Myocyte (in vitro differentiated cells): ENCODE measurements at places on chromosomes 11 and 22. TPM values are rescaled to one million over a fixed set of nuclear protein-coding genes. Genes with fewer than 3 reads are reported as not detected.
A peak's percentile ranks its signal among the peaks of the same experiment; 100 is the strongest.

GRCh38 chr22:46038174-46038487, 61.2 kb upstream of the WNT7B start:
- no peak for DNase-seq

- DNase-seq: no peak
These were observed 29.0 kb upstream of the ALX4 start for GRCh38 chr11:44338698-44339529.

- no peak for DNase-seq
These were observed 144.7 kb downstream of the TTC17 start for GRCh38 chr11:43503417-43503816.

- no peak for DNase-seq
These were observed 1.7 kb downstream of the IFITM1 start for GRCh38 chr11:315516-315994.

DNA sequence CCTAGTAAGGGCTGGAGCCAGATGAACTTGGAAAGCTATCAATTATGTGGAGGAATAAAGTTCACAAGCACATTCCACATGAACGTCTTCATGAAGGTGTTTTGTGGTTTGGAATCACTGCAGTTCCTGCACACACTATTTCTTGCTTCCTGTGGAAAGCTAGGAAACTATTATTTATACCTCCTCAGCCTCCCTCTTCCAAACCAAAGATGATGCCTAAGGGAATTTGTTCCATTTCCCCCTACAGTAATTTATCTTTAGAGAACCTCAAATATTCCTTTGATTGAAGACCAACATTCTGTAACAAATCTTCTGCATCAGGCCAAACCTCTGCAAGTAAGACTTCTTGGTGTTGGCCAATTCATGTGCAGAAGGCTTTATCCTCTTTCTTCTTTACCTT, 115.8 kb upstream of the ARHGAP20 start:
- no peak for DNase-seq

DNA sequence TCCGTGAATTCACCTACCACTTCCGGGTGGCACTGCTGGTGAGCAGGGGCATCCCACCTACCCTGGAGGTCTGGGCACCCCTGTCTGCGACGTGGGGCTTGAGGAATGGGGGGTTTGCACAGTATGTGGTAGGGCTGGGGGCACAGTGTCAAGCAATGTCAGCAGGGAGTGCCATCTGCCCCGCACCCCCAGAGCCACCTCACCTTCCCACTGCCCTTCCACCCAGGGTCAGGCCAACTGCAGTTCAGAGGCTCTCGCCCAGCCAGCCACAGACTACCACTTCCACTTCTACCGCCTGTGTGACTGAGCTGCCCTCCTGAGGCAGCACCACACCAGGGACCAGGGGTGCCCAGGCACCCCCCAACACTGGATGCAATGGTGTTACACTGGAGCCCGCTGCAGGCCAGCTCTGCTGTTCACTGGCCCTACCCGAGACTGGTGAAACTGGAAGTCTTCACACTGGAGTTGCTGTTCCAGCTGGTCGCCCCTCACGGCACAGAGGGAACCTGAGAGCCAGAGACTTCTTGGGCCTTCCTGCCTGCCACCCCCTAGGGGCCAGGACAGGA, 6.5 kb downstream of the TMEM258 start:
- DNase-seq: no peak

DNA sequence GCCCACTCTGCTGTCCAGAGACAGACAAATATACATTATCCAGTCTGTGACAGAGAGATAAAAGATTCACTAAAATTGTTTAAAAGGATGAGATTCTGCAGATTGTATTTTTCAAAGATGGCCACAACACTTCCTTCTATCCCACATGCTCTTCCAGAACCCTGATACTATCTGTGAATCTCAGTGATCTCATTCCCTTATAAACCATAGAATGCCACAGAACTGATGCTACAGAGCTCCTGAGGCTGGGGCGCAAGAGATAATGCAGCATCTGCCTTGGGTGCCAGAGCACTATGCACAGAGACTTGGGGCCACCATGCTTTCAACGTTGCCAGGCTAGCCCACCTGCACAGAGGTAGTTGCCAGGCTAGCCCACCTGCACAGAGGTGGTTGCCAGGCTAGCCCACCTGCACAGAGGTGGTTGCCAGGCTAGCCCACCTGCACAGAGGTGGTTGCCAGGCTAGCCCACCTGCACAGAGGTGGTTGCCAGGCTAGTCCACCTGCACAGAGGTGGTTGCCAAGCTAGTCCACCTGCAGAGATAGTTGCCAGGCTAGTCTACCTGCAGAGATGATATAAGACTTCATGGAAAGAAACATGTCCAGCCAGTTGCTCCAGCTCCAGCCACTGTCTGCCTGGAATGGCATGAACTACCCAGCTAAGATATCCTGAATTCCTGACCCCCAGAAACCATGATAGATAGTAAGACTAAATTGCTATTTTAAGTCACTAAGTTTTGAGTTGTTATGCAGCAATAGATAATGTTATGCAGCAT, 17.6 kb upstream of the SEPTIN5 start:
- no peak for DNase-seq

DNA sequence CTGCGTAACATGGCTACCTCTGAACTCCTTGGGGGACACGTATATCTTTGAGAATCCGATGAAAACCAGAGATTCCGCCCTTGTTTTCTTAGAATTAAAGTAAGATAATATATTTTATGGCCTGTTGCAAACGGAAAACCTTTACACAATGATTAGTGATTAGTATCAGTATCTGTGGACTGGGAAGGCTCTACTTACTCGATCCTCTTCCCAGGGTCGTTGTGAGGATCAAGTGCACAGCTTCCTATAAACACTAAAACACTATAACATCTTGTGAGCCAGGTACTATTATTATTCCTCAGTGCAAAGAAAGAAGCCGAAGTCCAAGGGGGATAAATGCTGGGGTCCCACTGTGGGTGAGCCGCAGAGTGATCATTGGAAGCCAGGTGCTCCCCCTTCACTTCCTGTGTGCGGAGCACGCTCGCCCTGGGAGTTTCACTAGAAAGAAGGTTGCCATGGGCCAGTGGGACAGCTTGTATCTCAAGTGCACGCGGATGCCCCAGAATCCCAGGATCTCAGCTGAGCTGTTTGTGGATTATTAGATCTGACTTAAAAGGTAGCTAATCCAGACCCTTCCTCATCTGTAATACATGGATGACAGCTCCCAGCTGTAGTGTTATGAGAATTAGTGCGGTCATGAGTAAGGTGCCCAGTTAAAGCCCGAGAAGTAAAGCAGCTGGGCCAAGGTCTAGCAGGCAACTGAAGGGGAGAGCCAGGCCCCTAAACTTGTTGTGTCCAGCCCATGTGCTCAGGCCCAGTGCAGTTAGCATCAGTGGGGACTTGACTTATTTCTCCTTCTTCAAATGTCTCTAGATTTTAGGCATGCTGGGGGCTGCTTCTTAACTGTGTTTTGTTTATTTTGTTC, 839 bp downstream of the CBY1 start:
- DNase-seq: peak; percentile 13

DNA sequence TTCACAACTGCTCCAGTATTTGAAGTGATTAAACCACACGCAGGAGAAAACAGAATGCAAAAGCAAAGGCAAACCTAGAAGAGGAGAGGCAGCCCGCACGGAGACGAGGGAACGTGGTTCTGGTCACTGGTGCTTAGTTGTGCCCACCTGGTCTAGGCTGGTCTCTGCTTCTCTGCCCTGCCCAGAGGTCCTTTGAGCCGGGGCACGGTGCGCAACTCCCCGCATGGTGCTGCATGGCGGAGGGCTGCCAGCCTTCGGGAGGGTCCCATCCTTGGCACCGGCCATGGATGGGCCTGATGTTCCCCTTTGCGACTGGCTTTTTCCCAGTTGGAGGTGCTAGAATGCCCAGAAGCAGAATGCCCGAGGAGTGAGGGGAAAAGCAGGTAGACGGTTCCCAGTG, 46.1 kb downstream of the KCNC1 start:
- DNase-seq: no peak

GRCh38 chr22:45418056-45418769, 4.7 kb downstream of the RIBC2 start:
- DNase-seq: no peak

GRCh38 chr11:94738746-94739145, 29.4 kb upstream of the AMOTL1 start:
- no peak for DNase-seq

GRCh38 chr11:85170184-85170583, 457.0 kb downstream of the DLG2 start:
- no peak for DNase-seq

GRCh38 chr22:50674130-50674500, 1.5 kb downstream of the SHANK3 start:
- no peak for DNase-seq

DNA sequence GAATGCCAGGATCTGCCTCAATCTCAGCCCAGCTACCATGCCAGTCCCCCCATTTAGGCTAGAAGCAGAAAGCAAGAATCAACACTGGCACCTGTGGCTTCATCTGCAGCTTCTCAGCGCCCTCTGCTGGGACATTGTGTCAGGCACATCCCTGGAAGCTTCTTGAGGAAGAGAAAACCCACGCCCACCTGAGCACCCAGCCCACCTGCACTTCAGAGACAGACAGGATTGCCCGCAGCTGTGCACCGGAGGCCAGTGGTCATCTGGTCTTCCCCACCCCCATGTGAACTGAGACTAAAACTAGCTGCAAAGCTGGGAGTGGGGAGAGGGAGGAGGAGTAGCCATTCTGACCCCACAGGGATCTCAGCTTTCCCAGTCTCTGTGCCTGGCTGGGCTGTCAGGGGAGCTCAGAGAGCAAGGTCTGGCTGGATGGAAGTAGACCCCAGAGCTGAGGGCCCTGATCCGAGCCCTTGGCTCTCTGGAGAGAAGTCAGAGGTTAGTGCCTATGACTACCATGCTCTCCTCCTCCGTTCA, 66.8 kb downstream of the FEZ1 start:
- peak; percentile 70 for DNase-seq

Gene TRIM48
- not detected in 2 replicates for total RNA-seq

Gene LMNTD2
- 0.31 and 0.78 TPM in 2 replicates for total RNA-seq

Gene CYTH4
- total RNA-seq: not detected in 2 replicates

Gene MFRP
- 0.05 and 0.31 TPM in 2 replicates for total RNA-seq

Gene OTOG
- total RNA-seq: 0.08 and 0.10 TPM in 2 replicates

Gene LRRC56
- 1.3 and 2.3 TPM in 2 replicates for total RNA-seq

Gene TESMIN
- total RNA-seq: not detected in 2 replicates

Gene THY1
- 107 and 112 TPM in 2 replicates for total RNA-seq

Gene MPEG1
- total RNA-seq: not detected in 2 replicates
